ENCODE measurements at places on chromosomes 16 and 17.

- DNase-seq = peak; percentile 7
Observed at GRCh38 chr16:77574867-77575624, 140.2 kb upstream of the ADAMTS18 start.

DNA sequence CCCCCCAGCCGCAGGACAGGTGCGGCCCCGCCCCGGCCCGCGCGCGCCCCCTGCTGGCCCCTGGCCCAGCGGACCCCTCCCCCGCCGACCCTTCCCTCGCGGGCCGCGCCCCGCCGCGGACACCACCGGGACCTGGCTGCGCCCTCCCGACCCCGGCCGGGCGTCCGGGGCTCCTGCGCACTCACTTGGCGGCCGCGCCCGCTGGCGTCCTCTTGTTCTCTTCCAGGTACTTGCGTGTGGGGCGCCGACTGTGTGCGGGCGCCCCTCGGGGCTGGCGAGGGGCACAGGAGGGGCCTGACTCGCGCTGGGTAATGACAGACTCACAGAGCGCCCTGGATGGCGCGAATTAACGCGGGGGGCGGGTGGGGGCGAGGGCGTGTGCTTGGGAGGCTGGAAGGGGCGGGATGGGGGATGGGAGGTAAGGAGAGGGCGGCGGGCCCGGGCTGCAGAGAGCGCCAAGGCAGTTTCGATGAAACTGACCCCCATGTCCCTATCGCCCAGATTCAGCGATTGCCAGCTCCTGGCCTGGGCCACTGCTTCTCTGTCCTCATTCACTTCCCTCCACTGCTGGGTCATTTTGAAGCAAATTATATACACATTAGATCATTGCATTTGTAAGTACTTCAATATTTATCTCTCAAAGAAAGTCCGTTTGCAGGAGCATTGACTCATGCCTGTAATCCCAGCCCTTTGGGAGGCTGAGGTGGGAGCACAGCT lies 445 bp upstream of the DBNDD1 start:
- DNase-seq = peak; percentile 78

GRCh38 chr16:67704110-67704509 lies 15.0 kb downstream of the GFOD2 start:
- DNase-seq = no peak

GRCh38 chr16:55830658-55831294 lies 2.1 kb downstream of the CES1 start:
- DNase-seq = no peak

GRCh38 chr17:42924891-42925290 lies 24.3 kb downstream of the G6PC1 start:
- DNase-seq = no peak

- DNase-seq = peak; percentile 52
Observed at GRCh38 chr17:45948881-45949624, 50.0 kb upstream of the STH start.

DNA sequence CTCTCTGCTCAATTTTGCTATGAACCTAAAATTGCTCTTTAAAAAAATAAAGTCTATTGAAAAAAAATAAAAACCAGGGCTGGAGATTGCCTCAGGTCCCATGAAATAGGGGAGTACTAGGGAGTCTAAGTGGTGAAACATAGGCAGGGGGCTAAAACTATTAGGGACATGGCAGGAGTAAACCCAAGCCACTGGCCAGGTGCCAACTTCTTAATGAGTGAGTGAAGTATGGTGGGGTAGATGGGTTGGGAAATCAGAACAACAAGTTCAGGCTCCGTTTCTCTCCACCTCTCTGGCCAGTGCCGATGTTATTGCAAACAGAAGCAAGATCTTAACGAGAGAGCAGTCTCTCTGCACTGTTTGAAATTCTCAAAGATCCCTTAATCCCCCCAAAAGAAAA lies 322.4 kb upstream of the CDH5 start:
- no peak for DNase-seq

DNA sequence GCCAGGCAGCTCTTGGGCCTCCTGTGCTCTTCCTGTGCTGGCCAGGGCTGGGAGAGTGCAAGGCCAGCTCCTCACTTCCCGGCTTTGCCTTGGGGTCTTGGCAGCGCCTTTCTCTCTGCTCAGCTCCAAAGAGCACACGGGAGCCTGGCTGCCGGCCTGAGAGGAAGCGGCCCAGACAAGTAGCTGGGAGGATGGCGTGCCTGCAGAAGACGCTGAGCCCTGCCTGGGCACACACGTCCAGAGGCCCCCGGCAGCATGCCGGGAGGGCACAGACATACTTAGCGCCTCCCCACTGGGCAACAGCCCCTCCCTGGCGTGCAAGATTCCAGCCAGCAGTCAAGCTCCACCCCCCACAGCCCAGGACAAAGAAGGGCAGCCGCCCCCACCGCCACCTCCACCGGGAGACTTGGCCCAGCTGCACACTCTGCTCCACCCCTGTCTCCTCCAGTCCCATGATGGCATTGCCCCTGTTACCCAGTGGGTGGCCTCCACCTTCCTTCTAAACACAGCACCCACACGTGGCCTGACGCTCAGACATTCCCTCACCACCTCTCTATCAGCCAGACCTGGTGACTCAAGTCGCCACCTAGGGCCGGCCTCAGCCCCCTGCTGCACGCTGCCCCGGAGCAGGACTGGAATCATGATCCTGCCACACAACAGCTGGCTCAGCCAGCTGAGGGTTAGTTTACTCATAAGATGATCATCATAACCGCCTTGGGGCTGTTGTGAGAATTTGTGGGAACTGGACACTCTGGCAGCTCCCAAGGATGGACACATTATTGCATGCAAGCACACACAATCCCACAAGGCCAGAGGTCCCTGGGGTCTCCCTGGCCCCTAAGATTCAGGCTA lies 12.4 kb downstream of the SGCA start:
- DNase-seq = peak; percentile 89

- DNase-seq = no peak
Observed at GRCh38 chr17:81114351-81115093, 50.8 kb upstream of the PVALEF start.

DNA sequence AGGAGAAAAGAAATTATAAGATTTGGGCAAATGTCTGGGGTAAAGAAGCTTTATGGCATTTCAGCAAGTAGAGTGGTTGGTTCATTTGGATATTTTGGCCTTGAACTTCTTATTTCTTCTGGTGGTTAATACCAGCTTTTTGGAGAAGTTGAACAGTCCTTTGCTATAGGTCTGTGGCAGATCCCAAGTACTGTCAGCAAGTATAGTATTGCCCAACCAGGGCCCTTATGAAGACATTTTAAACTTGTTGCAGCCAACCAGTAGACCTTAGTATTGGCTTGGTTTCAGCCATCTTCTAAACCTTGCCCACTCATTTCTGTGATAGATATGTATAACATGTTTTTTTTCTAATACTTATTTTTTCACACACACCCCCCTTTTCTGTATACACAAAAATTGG lies 2.2 kb downstream of the SP2 start:
- no peak for DNase-seq

DNA sequence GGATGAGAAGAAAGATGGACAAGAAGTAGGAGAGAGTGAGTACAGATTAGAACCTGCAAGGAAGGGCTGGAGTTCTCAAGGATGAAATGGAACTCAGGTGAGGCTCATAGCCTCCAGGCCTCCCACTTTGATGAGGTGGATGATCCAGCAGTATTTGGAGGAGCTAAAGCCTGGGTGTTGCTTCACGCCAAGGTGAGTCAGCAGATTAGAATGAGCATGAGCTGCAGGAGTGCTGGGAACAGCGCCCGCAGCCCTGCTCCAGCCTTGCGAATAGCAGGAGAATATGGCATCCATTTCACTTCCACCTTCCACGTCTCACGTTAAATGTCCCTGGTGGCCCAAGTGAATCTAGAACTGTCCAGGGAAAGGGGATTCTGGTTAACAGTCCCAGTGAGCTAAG lies 94.4 kb upstream of the CPHXL start:
- peak; percentile 69 for DNase-seq

DNA sequence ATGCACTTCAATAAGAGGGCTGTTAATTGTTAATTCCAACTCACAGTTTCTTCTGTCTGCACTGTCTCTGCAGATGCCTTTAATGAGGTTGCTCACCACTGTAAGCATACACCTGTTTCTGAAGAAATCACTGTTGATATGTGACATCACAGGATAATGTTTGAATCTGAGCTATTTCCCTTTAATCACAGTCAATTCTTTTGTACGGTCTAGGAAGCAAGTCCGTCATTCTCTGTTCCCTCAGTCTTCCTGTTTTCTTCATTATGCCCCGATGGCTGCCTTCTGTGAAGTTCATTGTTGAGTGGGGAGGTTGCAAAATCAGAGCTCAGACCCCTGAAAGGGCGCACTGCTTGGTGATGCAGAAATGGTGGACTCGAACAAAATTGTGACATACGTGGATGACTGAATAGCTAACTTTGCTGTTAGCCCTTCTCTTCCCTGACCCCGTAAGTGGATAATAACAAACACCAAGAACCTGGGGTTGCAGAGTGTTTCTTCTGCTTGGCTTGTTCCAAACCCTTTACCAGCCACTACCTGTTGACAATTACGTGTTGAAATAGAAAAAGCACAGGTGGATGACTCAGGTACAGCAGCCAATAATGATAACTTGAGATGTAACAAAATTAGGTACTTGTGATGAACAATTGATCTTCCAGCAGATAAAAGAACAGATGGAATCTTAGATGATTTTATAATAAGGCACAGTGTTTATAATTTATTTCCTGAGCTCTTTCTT lies 71.9 kb upstream of the AXIN2 start:
- no peak for DNase-seq

- no peak for DNase-seq
Observed at GRCh38 chr17:6938637-6939036, 57.2 kb upstream of the ALOX12 start.

DNA sequence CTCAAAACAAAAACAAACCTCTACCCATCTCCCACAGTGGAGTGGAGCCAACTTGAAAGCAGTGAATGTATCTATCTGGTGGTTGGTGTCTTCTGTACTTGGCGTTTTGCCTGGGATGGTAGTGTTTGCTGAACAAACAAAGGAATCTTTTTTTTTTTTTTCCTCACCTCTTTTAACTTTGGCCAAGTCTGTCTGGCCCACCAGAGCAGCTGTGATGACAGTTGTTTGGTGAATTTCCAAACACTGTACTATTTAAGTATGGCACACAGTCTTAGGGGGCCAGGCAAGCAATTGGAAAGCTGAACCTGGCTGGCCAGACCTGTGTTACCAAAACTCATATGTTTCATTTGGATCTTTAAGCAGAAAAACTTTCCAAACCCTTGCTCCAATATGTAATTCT lies 101.8 kb upstream of the CDH13 start:
- DNase-seq = no peak

GRCh38 chr17:9215465-9215864 lies 194.2 kb downstream of the NTN1 start:
- no peak for DNase-seq

DNA sequence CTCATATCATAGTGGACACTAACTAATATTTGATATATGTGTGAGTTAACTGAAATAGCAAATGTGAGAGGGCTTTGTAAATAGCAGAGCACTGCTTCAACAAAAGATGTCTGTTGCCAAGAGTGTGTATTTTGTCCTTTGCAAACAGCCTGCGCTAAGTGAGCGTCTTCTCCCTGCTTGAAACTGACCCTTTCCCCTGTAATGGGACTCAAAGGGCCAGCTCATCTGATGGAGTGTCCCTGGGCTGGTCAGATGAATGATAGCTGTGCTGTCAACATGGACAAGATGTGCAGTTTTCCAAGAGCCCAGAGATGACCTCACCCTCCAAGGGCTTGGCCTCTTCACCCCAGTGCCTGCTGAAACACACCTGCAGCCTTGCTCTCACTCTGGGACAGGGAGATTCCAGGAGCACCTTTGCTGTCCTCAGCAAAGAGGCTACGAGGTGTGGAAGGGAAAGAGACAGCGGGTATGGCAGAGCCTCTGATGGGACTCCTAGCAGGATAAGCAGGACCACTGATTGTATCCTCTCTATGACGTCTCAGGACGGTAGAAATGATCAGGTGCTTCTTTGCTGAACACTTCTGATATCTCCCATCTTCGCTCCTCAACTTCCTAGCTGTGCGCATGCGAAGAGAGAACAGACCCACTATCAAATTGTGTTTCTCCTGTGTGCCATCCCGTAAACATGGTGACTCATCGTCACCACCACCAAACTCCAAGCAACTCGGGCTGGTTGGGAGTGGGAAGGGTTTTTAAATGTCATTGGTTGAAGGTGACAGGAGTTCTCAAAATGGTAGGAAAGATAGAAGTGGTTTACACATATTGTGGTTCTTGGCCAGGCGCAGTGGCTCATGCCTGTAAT lies 35.8 kb upstream of the TBX2 start:
- no peak for DNase-seq

DNA sequence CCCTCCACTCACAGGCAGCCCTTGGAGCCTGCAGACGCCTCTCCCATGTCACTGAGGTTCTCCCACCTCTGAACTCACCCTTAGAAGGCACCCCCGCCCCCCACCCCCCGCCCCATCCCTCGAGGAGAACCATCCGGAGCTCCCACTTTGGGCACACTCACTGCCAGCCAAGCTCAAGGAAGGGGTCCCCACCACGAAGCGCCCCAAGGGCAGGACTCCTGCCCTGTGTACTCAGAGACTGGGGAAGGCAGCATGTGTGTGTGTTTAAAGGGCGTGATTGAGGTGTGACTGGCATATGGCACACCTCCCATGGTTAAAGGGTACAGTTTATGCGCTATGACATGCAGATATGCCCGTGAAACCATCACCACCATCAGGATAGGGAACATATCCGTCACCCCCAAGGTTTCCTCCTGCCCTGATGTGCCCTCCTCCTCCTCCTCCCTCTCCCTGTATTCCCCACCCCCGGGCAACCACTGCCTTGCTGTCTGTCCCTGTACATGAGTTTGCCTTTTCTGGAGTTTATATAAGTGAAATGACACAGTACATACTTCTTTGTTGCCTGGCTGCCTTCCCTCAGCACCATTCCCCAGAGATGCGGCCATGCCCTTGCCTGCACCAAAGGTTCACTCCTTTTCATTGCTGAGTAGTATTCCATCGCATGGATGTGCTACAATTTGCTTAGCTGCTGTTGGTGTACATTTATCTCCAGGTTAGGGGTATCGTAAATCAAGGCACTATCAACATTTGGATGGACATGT lies 14.0 kb upstream of the RBFOX3 start:
- DNase-seq = no peak

- no peak for DNase-seq
Observed at GRCh38 chr16:84704253-84704652, 4.5 kb downstream of the USP10 start.

DNA sequence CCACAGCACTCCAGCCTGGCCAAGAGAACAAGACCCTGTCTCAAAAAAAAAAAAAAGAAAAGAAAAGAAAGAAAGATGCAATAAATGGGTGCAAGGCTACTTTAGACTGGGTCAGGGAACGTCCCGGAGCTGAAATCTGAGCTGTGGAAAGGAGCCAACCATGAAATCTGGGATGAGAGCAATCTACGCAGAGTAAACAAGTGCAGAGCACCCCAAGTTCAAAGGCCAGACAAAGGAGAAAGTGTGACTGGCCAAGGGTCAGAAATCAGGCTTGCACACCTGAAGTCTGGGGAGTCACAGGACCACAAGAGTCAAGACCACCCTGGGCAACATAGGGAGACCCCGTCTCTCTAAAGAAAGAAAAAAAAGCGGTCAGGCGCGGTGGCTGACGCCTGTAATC lies 2.8 kb downstream of the SHMT1 start:
- DNase-seq = no peak

- no peak for DNase-seq
Observed at GRCh38 chr16:75446416-75446815, 13.1 kb upstream of the CFDP1 start.
